Panc1 (cell line): ENCODE measurements at places on chromosomes 3 and 15. TPM values are rescaled to one million over a fixed set of nuclear protein-coding genes. Genes with fewer than 3 reads are reported as not detected.
A peak's percentile ranks its signal among the peaks of the same experiment; 100 is the strongest.

DNA sequence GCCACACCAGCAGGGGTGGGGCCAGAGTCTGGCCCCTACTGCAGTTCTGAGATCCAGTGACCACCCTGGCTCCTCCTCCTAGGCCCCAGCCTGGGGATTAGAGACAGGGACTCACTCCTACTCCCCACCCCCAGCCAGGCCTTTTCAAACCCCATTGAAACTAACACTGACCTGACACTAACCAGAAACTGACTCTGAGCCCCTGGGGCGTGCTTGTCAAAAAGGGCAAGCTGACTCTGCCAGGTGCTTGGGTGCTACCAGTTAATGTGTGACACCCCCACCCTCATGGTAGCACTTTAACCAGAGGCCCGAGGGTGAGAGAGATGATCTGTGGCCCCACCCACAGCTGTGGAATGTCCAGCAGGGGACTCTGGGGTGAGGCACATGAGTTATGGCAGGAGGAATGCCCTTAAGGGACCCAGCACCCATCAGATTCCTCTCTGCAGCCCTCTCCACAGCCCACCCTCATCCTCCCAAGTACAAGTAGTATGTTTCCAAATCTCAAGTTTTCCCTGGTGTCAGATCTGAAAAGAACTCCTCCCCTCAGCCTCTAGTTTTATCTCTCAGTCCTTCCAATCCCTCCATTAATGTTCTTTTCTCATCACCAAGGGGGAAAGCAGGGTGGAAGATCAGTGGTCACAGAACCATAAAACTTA lies 1.4 kb downstream of the PTH1R start:
- DNase-seq = no peak

- DNase-seq = no peak
Measured at GRCh38 chr3:168859143-168859542, 763.4 kb upstream of the GOLIM4 start.

DNA sequence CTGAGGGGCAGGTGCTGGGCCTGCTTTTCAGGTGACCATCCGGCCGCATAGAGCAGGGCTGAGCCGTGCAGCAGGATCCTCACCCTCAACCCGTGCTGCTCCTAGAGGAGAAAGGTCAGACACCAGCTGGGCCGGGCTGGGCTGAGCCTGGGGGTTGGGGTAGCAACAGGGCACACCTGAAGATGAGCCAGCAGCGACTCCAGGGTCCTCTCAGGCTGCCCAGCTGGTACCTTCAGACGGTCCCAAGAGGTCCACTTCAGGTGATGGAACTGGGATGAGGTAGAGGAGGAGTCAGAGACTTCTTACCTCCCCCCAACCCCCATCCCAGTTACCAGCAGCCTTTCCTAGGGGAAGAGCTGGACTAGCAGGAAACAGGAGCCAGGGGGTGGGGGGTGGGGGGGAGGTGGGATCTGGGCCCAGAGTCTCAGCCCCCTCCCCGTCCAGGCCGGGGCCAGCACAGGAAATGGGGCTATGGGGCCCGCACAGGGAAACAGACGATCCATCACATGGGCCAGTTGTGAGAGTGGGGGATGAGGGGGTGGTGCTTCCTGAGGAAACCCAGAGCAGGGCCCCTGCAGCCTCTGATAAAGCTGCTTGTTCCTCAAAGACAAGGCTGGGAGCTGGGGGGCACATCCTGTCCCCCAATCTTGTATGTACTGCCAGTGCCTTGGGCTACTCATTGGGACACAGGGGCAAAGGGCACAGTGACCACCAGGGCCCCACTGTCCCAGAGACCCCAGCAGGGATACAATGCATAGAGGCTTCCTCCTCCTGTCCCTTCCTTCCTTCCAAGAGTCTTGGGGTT lies 3.0 kb downstream of the INKA1 start:
- no peak for DNase-seq

The HYPK gene
- total RNA-seq = 24.8 TPM

The TTC21A gene
- 7.7 TPM for total RNA-seq

DNA sequence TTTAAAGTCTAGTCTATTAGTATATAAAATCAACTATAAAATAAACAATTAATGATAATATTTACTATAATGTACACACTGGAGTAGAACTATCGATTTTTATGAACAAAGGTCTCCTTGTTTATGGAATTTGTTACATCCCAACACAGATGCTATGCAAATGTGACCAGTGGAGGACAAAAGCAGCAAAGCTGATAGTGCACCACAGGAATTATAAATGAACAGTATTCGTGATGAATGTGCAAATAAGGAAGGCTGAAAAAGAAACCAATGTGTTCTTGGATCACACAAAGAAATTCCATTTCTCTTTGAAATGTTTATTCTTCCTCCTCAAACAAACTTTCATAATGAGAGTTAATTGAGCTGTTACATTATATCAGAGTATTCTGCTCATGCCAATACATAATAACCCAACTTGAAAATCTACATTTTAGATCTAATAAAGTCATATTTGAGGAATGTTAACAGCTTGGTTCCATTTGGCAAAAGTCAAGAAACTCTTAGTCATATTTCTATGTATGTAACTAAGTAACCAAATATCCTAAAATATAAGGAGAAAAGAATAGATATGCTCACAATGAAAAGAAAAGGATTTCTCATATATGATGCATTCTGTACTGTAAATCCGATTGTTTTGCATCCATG lies 79.3 kb downstream of the NEK10 start:
- no peak for DNase-seq

The GOLGA8K gene
- 1.5 TPM for total RNA-seq

DNA sequence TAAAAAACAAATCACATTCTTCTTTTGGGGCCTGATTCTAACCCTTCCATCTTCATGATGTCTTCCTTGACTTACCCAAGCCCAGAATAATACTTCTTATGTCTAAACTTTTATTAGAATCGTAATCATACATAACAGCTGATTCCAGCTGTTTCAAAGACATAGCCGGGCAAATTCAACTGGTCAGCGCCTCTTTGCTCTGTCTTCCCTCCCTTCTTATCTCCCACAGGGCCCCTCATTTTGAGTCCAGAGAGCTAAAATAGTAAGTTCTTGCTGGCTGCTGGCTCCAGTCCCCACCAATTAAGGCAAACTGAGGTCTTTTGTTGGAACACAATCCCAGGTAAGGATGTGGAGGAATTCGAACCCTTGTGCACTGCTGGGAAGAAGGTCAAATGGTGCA lies 108.6 kb downstream of the ADCY5 start:
- no peak for DNase-seq

DNA sequence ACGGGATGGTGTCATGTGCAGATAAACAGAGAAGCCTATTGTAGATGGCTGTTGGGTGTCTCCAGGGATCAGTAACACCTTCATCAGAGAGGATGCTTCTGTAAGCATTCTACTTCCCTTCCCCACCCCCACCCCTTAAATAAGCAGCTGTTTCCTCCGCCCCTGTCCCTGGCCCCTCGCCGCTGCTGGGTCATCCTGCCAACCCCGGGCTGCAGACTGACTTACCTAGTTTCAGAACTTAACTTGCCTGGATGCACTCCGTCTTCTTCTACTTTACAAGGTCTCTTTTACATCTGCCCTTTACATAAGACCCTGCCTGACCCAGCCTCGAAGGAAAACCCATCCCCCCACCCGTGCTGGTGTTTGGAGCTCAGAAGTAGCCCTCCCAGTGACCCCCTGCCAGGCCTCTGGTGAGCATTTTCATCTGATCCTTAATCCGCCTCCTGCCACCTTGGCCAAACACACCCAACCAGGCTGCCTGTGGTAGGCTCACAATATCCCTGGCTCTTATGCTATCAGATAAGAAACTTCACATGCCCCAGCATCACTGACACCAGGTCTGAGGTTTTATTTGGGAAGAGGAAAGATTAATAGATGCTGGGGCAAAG lies 103.0 kb upstream of the HES1 start:
- DNase-seq = no peak

DNA sequence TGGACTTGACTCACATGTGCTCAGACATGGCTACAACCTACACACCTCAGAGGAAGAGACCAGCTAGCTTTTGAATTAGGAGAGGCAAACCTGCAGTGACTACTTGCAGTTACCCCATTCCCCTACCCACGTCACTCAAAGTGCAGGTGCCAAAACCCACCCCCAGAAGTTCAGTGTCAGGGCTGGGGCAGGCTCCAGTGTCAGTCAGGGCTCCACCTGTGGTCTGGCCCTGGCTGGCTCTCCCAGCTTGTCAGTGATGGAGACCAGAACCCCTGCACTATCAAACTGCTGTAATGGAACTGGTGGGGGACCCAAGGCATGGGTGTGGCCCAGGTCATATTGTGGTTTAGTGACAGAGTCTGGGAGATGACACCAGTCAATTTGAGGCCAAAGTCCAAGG lies 32.6 kb upstream of the SLC41A3 start:
- DNase-seq = no peak

- no peak for DNase-seq
Measured at GRCh38 chr3:67804578-67804977, 150.2 kb upstream of the SUCLG2 start.

- peak; percentile 96 for DNase-seq
Measured at GRCh38 chr15:85380217-85380811, at the start of gene AKAP13. AKAP13 (plus strand) TSS chr15:85380603; CDS start chr15:85485721, 105,118 bp downstream.

- no peak for DNase-seq
Measured at GRCh38 chr3:122576174-122576940, 1.1 kb upstream of the PARP15 start.

- DNase-seq = no peak
Measured at GRCh38 chr15:37792351-37792750, 142.1 kb upstream of the TMCO5A start.

DNA sequence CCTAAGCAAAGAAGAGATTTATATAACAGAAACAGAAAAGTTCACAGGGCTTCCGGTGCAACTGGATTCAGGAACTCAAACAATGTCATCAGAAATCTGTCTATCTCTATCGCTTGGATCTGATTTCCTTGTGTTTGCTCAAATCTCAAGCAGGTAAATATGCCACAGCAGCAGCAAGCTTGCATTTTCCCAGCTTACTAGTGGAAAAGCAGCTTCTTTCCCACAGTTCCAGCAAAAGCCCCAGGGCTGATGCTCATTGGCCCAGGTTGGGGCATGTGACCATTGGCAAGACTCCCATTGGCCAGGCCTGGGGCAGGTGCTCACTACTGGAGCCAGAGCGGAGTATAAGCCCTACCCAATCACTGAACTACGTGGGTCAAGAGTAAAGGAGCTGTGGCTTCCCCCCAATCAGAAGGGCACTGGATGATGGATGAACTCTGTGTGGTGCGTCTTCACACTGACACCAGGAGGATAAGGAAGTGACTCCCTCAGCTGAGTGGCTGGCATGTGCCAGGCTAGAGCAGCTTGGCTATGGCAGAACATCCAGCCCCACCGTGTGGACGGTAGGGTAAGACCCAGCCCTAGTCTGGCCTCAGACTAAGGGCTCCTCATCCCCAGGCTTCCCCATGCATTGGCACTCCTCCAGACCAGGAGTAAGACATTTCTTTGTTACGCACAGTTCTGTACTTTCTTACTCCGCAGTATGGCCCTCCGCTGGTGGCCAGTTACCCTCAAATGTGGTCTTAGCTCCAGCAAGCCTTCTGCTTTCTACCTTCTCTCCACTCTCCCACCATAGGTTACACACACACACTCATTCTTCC lies 13.1 kb upstream of the VIPR1 start:
- DNase-seq = no peak

DNA sequence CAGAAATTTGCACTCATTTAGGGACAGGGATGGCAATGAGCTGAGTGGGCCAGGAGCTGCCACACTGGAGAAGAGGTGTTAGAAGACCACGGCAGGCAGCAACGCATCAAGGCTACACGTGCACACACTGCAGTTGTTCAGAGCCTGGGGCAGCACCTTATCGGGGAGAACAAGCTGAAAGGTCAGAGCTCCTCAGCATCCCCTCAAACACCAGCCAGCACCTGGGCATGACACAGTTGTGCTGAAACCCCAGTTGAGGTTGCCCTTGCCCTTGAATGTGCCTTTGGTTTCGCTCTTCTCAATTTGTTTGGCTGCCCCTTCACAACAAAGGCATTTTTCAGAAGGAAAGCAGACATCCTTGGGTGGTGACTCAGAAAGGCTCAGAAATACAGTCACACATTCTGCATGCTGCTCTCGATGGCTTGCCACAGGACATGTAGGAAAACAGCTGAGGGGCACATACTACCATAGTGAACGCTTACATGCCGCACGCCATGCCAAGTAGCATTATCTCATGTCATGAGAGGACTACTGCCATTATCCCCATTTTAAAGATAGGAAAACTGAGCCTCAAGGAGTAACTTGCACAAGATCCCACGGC lies 57.6 kb downstream of the ST8SIA2 start:
- DNase-seq = no peak

- no peak for DNase-seq
Measured at GRCh38 chr3:72185549-72186399, 400.8 kb upstream of the PROK2 start.

The CDCP1 gene
- total RNA-seq = 47.8 TPM

The ABHD14A gene
- total RNA-seq = 11.3 TPM

The MNS1 gene
- total RNA-seq = 3.8 TPM

DNA sequence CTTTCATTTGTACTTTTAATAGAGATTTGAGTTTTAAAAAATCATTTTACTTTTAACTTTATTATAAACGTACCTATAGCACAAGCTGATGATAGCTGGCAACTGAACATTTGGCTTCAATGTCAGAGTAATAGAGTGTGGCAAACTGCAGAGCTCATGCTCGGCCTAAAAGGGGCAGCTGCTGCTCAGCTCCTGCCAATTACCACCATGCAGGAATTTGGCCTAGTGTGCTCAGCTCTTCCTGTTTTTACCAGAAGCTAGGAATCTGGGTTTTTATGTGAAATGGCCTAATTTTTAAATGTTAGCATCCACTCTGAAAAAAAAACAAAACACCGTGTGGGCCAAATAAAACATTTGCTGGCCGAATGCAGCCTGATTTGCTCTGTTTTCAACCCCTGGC lies 1.8 kb downstream of the IFT122 start:
- DNase-seq = no peak

DNA sequence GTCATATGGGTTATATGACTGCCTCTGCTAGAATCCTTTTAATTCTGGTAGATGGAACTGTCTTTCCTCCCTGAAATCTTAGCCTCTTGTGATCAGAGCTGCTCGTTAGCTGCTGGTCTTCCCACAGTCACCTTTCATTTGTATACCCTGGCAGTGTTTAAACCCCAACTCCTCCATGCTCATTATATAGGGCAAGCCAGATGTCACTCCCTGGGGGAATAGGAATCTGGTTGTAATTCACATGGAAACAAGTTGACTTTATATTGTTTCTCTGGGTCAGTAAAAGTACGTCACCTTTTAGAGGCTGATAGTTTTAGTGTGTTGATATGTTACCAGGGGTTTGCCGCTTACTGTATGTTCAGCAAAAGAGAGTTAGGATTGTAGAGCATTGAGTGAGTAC lies 103.5 kb downstream of the ITPR1 start:
- DNase-seq = no peak

DNA sequence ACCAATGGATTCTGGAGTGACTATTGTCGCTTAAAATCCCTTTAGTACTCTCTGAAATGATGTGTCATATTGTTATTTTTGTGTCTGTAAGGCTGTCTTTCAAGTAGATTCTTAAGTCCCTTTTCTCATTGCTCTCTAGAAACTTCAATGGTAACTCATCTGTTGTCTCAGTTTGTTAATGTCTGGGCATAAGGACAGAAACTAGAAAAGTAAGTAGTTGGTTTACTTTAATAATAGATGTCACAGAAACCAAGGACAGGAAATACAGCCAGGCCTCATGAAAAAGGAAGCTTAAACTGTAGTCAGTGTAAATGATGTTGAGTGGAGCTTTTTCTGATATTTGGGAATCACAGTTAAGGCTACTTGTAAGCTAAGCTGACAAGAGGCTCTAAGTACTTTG lies 730.2 kb upstream of the DPPA4 start:
- no peak for DNase-seq
